ENCODE measurements at places on chromosomes 5 and 9. TPM values are rescaled to one million over a fixed set of nuclear protein-coding genes. Genes with fewer than 3 reads are reported as not detected.
A peak's percentile ranks its signal among the peaks of the same experiment; 100 is the strongest.

ZNF454 gene
- 1.2 TPM for total RNA-seq

DNA sequence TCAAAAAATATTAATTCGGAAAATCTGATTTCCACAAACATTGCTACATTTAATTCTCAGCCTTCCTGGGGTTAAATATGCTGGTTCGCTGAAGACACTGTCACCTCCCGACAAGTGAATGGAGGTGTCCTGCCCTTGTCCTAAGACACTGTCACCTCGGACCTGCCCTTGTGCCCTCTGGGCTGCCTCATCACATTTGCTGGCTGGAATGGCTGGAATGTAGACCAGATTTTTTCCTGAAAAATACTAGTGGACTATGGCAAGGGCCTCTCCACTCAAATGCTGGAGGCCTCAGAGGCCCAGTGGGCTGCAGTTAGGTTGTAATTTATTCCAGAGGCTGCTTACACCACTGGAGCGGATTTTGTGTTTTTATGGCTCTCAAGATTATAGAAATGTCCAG, 28.2 kb downstream of the CACNA1B start:
- DNase-seq, result no peak

- no peak for DNase-seq
These were observed 9.1 kb downstream of the GNE start for GRCh38 chr9:36249189-36249588.

- DNase-seq, result no peak
These were observed 2.0 kb downstream of the IL31RA start for GRCh38 chr5:55853041-55853670.

DNA sequence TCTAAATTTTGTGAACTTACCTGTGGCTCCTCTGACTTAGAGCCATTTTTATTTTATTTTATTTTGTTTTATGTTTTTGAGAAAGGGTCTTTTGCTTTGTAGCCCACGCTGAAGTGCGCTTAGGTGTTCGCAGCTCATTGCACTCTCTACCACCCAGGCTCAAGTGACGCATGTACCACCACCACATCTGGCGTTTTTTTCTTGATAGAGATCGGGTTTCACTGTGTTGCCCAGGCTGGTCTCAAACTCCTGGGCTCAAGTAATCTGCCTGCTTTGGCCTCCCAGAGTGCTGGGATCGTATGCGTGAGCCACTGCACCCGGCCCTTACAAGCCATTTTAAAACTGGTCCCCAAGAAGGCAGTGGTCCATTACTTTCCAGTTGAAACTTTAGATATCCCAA, 18.5 kb downstream of the MATR3 start:
- DNase-seq, result no peak

GRCh38 chr5:16812911-16813310, 123.2 kb downstream of the MYO10 start:
- no peak for DNase-seq

- DNase-seq, result peak; percentile 85
These were observed at the start of gene ST6GALNAC4 for GRCh38 chr9:127916720-127917581. ST6GALNAC4 (minus strand) TSS chr9:127917041; CDS start chr9:127916419, 622 bp downstream.

GRCh38 chr9:27540502-27540901, 10.9 kb upstream of the MOB3B start:
- no peak for DNase-seq

DNA sequence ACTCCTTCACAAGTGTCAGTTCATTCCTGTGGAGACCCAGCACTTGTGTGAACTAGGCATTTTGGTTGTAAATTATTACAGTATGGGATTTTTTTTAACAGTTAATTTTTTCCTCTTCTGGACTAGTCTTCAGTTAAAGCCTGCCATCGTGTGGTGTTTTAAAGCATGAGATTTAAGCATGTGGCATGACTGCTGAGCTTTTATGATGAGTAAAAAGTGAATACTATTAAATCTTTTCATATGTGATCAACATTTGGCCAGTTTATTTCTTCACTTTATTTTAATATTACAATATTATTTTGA, 25.0 kb downstream of the LMNB1 start:
- DNase-seq, result no peak

- no peak for DNase-seq
These were observed 38.3 kb downstream of the LRSAM1 start for GRCh38 chr9:127489471-127490115.

Measured in mesothelial cell of epicardium (in vitro differentiated cells).